Cerebellar cortex (tissue), 1 donor: ENCODE measurements at places on chromosomes 5 and 9.

DNA sequence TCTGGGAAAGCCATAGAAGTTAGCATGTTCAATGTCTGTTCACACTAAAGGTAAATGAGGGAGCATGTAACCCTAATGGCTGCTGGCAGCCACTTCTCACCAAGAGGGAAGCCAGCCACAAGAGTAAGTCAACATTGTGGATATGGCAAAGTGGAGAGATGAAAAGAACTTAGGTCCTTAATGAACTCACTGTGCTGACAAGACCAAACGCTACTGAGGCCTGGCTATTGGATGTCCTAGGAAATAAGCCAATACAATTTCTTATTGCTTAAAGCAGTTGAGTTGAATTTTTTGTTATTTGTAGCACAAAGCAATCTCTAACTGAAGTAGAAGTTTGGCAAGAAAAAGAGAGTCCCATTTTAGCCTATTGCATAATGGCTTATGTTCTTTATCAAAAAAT, 6.8 kb downstream of the GPR150 start:
- no peak for DNase-seq

DNA sequence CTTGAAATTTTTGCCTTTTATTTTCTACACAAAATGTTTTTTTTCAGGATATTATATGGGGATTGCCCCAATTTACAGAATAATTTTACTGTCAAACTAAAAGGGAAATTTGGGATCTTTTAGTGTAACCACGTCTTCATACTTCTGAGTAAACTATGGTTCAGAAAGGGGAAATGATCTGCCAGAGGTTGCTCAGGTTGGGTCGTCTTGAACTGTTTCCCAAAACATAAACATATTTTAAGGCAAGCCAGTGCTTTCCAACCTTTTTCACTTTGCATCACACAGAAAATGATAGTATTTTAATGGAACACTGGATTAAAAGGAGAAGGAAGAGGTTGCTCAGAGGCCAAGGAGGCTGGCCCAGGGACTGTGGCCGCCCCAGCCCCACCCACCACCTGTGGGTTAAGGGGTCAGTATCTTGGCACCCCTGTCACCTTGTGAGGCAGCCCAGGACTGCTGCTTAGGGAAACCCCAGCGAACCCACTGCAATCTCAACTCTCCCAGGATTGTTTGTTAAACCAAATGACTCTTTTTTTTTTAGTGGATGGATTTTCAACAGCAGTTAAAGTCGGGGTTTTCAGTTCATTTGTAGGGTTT, 142.7 kb upstream of the DHFR start:
- DNase-seq = no peak

GRCh38 chr5:83564069-83564749, 92.7 kb downstream of the VCAN start:
- DNase-seq = peak; percentile 51

DNA sequence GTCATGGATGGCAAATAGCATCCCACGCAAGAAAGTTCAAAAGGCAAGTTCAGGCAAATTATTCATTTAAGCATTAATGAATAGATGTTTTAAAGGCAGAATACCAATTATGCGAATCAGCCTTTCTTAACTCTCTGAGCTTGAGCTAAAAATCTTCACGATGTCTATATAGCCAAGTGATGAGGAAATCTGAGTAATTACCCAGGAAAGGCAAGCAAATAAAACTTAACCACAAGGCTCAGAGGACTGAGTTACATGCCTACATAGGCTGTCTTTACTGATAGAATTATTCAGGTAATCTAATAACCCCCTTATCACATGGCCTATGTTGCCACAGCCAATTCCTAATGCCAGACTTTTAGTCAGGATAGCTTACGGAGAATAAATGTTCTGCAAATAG, 120.8 kb upstream of the MTAP start:
- no peak for DNase-seq

GRCh38 chr9:21744320-21744719, 58.1 kb upstream of the MTAP start:
- DNase-seq = no peak

- DNase-seq = no peak
Observed at GRCh38 chr5:135989686-135990085, 34.9 kb upstream of the LECT2 start.

- DNase-seq = peak; percentile 32
Observed at GRCh38 chr9:86275962-86276361, 6.4 kb downstream of the ISCA1 start.

DNA sequence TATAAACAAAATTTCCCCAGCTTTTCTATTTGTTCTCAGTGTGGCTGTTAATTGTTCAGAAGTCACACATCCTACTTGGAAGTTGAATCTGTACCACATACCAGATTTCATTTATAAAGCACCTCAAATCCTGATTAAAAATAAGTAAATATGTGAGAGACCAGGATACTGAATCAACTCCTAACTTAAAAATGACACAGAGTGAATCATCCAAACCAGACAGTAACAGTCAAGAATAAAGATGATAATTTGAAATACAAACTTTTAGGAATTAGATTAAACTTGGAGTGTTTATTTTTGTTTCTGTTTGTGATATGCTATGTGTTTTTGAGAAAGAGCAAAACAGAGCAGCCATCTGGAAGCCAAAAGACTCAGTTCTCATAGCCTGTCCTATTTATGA, 633.2 kb upstream of the RORB start:
- no peak for DNase-seq

DNA sequence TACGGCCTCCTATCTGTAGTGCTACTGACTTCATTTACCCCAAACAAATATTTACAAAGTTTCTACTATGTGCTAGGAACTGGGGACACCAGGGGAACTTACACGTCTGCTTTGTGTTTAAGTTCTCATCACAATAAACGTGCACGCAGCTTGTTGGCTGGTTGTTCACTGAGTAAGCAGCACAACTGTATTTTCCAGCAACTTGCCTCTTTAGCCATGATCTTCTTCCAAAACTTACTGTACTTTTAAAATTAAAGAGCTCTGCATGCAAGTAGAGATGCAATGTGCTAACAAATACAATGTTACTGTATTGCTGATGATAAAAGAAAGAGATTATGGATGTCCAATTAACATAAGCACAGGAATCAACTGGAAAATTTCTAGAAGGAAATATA, 62.8 kb downstream of the RAPGEF1 start:
- DNase-seq = no peak

DNA sequence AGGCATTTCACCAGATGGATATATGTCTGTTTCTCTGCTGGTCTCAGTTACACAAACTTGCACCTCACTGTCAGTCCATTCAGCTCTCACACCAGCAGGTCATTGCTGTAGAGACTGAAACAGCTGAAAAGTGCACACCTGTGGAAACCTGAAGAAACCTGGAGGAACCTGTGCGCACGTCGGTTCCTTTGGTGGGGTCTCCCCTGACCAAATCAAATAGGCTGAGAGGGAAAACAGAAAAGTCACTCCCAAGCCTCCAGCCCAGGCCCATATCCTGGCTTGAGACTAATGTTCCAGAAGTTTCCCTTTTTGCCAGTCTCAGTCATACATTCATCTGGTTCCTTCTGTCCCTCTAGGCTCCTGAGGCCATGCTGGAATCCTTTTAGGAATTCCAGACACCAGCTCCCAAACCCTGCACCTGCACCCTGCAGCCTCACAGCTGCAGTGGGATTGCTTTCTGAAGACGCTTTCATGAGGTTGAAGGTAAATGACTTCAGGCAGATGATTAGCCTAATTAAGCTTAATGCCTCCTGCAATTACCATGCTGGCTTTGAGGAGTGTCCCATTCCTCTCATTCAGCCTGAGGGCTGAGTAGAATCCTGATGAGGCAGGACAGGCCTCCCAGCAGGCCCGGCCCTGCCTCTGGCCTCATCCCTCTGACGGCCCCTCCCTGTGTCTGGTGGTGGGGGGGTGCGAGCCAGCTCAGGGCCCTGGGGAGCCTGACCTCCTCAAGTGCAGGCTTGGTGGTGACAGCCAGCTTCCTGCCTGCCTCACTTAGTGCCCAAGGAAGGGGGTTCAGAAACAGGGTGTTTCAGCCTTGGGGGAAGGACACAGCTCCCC, 24.3 kb upstream of the CXCL14 start:
- no peak for DNase-seq

- no peak for DNase-seq
Observed at GRCh38 chr5:180141068-180141660, 67.8 kb downstream of the RASGEF1C start.

GRCh38 chr5:153624451-153624765, 133.9 kb downstream of the GRIA1 start:
- DNase-seq = no peak

DNA sequence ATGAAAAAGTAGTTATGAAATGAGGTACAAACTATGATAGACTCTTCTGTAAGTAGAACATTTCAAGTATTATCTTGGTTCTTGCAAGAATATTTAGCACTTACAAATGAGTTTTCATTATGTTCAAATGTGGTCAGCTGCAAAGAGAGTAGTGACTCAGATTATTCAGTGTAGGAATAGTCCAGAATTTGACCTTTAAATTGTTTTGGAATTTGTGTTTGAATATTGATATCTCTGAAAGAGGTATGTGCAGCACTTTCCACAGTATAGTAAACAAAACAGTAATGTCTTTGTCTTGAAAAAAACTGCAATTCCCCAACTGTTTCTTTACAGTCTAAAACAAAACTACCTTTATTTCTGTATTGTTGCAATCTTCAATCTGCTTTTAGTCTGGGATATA, 56.1 kb downstream of the WDR70 start:
- DNase-seq = no peak

DNA sequence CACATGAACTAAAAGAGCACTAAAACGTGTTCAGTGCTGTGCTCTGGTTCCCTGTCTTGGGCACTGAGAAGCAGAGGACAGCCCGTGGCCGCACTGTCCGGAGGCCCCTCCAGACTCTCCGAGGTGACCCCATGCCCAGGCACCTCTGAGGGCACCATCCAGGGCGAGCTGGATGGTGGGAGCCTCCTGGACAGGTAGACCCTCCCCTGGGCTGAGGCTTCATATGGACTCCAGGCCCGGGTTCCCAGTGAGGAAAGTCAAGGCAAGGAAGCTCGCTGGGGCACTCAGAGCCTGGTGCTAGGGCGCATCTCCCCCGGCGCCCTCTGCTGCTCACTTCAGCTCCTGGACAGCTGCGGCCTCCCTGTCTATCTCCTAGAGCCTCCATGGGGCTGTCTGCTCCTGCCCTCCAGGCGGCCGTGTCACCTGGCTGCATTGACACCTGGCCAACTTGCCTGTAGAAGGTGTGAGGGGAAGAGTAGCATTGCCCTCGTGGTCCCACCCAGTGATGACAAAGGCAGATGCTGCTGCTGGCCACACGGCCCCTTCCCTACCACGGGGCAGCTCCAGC, 178.2 kb upstream of the IRX1 start:
- no peak for DNase-seq

- peak; percentile 17 for DNase-seq
Observed at GRCh38 chr9:98142925-98143481, 24.0 kb upstream of the TRIM14 start.

- no peak for DNase-seq
Observed at GRCh38 chr5:142437563-142437962, 112.7 kb upstream of the SPRY4 start.

GRCh38 chr5:32627219-32627870, 42.0 kb downstream of the SUB1 start:
- no peak for DNase-seq

DNA sequence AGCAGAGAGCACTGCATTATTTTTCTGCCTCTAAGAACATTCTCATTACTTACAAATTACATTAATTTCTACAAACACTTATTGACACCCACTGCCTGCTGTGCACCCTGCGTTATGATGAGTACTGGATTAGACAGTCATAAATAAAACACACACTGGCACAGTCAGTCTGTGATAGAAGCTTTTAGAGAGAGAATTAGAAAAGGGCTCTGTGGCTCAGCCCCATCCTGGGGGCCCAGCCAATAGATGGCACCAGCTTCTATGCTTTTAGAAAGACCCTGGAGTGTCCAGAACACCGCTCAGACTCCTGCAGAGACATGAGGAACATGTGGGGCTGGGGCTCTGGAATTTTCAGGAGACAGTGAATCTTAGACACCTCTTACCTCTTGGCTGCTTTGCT, 61.0 kb upstream of the RAPGEF1 start:
- DNase-seq = no peak

DNA sequence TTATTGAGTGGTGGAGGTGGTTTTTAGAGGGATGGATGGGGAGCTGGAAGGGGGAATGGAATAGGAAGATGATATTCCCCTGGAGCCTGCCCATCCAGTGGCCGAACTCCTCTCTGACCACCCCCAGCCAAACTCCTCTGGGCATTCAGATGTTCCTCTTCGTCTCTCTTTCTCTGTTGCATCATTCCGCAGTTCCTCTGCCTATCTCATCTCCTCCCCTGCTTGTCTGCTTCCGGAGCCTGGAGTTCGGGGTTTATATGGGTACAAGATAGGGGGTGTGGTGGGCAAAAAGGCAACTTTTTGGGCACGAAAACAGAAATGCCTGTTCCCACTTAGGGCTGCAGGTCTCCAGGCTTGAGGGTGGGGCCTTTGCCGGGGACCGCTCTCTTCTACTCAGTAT, 12.2 kb upstream of the CDK5RAP2 start:
- no peak for DNase-seq
